ENCODE measurements at places on chromosomes 16 and 17.

- no peak for DNase-seq
These were observed 11.2 kb upstream of the CTCF start for GRCh38 chr16:67551091-67551490.

DNA sequence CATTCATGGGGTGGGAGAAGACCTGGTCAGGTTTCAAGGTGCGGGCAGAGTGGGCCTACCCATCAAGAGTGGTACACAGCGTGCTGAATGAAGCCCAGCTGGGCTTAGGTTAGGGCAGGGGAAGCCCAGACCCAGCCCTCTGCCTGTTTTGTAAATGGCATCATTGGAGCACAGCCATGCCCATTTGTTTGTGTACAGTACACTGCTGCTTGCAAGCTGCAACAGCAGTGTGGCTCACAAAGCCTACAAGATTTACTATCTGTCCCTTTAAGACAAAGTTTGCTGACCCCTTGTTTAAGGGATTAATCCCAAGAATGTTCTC lies 230.1 kb upstream of the TNRC6C start:
- no peak for DNase-seq

- no peak for DNase-seq
These were observed 22.5 kb upstream of the MYO1D start for GRCh38 chr17:32899236-32900013.

- DNase-seq = no peak
These were observed 7.7 kb upstream of the KRTAP17-1 start for GRCh38 chr17:41322903-41323895.

DNA sequence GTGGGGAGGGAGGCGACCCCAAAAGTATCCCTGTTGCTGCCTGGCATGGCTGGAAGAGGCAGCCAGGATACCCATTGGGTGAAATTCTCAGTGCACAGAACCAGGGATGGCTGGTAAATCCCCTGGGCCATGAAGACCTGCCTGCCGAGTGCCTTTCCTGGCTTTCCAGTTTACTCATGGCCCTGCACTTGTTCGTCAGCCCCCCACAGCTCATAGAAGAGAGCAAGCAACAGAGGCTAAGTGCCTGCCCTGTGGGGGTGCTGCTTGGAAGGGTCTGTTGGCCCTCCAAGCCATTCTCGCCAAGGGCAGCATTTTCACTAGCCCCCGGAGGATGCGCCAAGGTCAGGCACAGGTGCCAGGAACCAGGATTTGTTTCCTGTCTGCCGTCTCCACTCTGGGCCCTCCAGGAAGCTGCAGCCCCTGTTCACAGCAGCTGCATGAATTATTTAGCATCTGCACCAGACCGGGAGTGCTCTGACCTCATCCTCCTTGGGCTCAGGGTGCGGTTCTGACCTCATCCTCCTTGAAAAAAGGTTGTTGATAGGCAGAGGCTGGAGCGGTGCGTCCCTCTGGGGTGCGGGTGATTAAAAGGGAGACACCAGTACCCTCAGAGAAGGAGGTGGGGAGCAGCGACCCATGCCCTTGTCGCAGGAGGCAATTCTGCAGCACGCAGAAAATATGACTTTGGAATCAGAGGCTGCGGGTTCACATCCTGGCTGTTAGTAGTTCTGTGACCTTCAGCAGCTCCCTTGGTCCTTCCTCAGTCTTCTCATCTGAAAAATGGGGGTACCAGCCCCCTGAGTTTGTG lies 14.2 kb upstream of the CD300A start:
- no peak for DNase-seq

DNA sequence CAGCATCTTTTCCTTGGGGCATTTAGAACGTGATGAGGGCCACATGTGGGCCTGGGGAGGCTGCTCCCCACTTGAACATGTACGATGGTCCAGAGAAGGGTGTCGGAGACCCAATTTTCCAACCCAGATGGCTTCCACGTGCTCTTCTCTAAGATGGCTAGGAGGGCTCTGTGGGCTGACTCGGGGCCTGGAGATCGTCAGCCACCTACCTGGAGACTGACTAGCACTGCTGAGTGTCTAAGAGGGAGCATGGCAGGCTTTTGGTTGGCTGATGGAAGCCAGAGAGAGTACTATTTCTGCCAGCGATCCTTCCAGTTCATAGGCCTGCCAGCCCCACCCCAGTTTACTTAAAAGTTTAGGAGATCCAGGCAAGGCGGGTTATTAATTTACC lies 60.2 kb upstream of the CLEC18A start:
- DNase-seq = no peak

- DNase-seq = no peak
These were observed 7.5 kb downstream of the CACNG1 start for GRCh38 chr17:67051837-67052236.

GRCh38 chr16:85144026-85144915 lies 32.0 kb upstream of the CIBAR2 start:
- no peak for DNase-seq

DNA sequence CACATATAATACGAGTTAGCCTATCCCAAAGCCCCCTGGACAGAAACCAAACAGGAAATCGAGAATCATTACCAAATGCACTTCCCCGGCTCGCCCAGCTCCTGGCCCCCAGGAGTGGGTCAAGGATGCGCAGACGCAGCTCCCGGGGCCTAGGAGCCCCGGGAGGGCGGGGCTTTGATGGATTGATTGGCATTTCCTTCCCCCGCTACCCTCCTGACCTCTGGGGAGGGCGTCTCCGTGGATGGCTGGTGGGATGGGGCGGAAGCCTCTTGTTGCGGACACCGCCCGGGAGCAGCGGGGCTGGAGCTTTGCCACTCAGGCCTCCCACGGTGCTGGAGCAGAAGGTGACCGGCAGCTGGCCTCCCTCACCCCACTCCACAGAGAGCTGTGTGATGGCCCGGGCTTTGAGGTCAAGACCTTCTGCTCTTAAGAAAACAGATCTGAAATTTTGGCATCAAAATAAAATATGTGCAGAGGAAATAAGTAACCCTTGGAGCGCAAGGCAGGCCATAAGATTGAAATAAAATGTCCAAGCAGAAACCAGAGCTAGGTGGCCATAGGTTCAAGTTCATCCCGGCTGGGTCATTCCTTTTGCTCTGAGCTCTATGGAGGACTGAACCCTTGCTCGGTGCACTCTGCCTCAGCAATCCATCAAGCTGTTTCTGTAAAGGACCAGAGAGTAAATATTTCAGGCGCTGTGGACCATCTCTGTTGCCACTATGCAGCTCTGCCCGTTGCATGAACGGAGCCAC lies 262.3 kb downstream of the SOX9 start:
- no peak for DNase-seq

- DNase-seq = no peak
These were observed 44.4 kb downstream of the PPL start for GRCh38 chr16:4892361-4893102.

DNA sequence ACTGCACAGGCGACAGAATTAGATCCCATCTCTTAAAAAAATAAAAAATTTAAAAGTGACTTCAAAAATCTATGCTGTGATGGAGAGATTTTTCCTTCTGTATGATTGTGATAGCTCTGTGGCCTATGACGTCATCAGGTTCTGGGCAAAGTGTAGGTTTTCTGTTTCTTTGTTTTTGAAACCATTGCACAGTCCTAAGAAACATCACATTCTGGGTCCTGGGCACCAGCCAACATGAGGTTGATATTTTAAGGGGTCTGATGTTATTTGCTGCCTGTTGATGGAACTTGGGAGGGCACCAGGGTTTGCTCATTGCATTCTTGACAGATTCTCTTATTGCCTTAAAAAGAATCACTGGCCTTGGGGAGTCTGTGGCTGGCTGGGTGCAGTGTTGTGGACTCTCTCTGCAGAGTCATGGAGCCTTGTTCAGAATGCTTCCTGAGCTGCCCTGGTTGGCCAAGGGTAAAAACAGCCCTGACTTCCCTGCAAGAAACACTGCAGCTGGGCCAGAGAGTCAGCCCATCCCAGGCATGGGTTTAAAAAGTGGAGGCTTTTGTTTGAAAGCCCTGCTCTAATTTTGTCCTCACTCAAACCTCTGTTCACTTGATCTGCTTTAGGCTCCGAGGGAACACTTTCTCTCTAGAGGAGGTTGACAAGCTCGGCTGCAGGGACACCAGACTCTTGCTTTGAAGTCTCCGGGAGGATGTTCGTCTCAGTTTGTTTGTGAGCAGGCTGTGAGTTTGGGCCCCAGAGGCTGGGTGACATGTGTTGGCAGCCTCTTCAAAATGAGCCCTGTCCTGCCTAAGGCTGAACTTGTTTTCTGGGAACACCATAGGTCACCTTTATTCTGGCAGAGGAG lies 10.5 kb upstream of the CYLD start:
- DNase-seq = no peak

GRCh38 chr17:31398381-31399311 lies 7.2 kb downstream of the RAB11FIP4 start:
- DNase-seq = no peak

GRCh38 chr16:2035431-2036199 lies 8.9 kb downstream of the NHERF2 start:
- no peak for DNase-seq

GRCh38 chr17:74147056-74147835 lies 56.2 kb upstream of the RPL38 start:
- no peak for DNase-seq
